ENCODE measurements at places on chromosomes 11 and 22. TPM values are rescaled to one million over a fixed set of nuclear protein-coding genes. Genes with fewer than 3 reads are reported as not detected.

DNA sequence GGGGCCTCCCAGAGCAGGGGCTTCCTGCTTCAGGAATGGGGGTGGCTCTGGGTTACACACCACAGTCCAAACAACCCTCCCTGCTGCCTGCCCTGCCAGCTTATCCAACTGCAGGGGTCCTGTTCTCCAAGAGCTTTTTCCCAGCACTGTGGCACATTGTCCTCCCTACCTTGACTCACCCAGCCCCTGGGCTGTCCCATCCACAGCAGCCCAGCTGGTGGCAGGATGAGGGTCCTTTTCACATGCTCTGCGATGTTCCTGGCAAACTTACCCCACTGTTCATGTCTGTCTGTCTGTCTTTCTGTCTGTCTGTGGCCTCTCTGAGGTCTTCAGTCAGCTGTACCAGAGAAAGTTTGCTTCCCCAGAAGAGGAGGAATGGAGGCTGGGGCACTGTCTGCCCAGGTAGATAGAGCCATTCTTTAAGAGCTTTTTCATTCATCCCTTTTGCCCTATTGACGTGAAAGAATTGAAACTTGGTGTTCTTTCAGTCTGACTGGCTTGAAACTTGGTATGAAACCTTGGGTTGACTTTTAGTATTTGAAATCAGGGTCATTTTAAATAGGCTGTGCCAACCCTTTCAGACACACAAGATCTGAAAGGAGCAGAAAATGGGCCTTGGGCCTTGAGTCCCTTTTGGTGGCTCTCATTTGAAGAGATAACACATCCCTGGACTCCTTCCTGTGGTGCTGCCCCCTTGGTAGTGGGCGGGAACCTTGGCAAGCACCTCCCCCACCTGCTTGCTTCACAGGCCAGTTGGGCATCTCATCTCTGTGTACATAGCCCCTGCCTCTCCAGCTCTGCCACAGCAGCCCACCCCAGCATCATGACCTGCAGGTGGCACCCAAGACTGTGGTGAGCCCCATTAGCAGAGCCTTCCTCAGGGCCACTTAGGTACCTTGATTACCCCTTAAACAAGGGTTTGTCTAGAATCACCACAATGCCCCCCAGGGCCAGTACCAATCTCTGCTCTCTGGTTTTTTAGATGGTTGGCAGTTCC, 74.6 kb upstream of the SUSD2 start:
- no peak for DNase-seq

- DNase-seq = no peak
Observed at GRCh38 chr11:79285756-79286155, 155.1 kb downstream of the TENM4 start.

DNA sequence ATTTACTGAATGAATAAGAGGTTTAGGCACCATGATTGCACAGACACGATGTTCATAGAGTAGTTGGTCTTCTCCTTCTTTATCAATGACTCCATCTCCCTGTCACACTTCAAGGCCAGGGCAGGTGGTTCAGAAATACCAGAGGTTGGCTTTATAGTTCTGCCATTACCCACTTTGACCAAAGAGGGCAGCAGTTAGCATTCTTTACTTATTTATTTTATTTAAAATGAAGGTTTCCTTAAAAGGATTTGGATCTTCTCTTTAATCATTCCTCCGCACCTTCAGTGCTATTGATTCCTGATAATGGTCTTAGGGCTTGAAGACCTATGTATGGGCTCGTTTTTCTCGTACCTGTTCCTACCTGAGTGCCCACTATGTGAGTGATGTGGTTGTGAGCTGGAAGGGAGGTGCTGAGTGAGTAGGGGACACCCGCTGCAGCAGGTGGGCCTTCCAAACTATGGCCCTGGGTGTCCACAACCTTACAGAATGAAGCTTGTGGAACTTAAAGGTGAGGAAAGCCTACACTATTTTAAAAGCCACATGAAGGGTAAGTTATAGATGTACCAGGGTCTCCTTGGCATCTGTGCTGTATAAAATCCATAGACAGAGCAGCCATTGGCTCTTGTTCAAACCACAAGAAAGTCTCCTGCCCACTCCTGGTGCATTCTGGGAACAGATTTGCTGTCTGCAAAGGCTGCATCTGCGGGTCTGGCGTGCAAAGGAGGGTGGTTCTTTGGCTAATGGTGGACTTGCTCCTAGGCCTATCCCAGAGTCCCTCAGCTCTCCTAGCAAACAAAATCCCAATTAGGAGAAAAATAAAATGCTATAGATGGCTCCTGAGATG, 35.0 kb downstream of the TIMP3 start:
- no peak for DNase-seq

- peak; percentile 15 for DNase-seq
Observed at GRCh38 chr11:48683226-48683720, 194.7 kb downstream of the OR4A47 start.

DNA sequence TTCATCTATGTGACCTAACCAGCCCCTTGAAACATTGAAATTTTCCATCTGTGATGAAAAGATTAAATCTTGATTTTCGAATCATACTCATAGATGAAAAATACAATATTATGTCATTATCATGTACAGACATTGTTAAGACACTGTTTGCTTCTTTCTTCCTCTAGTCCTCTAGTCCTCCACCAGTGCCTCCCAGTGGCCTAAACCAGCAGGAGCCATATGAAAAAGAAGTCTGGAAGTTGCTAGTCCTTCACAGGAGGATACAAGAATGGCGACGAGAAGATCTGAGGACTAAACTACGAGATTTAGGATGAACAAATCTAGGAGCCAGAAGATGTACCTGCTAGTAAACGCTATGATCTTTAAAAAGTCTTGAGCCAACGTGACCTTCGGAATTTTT, 134.1 kb downstream of the SLC17A6 start:
- DNase-seq = no peak

DNA sequence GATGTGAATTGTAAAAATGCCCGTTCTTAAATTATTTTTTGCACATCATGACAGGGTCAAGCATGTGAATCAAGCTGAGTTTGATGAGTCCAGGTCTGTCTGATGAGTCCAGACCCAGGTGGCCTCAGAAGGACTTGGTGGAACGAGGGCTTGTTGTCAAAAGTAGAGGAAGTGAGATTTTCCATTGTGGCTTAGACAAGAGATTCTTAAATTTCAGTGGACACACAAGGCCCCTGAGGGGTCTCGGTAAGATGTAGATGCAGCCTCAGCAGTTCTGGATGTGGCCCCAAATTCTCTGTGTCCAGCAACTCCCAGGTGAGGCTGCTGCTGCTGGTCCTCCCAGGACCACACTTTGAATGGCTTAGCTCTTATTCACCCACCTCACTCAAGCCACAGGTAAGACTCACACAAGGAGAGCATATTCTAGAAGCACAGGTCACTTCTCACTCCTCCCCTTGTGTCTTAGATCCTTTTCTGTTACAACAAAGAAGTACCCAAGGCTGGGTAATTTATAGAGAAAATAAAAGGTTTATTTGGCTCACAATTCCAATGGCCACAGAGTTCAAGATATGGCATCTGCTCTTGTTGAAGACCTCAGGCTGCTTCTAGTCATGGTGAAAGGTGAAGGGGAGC, 98.8 kb downstream of the GGTLC2 start:
- no peak for DNase-seq

- DNase-seq = no peak
Observed at GRCh38 chr11:78078218-78079167, 1.2 kb downstream of the NDUFC2 start.

Gene RAB38
- 5.1 TPM for total RNA-seq

Gene SYT7
- total RNA-seq = 2.3 TPM
